Neural crest cell (in vitro differentiated cells): ENCODE measurements at places on chromosomes 1 and 21.
A peak's percentile ranks its signal among the peaks of the same experiment; 100 is the strongest.

- DNase-seq: no peak
- H3K27ac ChIP-seq: no peak overlapping the region
- H3K27me3 ChIP-seq: peaks cover 12% of the 10 kb centered on the region
- no peaks in the 10 kb centered on the region for H3K4me1 ChIP-seq
- peaks cover 2% of the 10 kb centered on the region for H3K36me3 ChIP-seq
Measured at GRCh38 chr1:20136249-20136648, 2.9 kb upstream of the PLA2G2F start.

DNA sequence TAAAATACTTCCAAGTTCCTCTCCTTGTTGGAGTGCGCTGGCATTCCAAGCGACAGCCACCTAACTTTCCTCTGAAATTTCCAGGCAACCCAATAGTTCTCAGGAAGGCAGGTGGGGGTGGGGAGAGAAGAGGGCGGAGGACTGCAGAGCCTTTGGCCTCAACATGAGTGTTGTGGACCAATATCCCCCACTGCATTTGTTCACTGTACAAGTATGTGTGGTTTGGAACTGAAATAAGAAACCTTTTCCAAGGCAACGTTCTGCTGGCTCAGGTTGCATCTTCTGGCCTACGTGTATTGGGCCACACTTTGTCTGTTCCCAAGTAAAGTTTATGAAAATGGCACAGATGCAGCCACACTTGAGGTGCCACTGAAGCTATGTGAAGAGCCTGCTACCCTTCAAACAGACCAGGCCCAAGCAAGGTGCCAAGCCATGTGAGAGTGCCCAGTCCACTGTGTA is 153.4 kb downstream of the DHRS3 start:
- DNase-seq: no peak
- peaks cover 7% of the 10 kb centered on the region for H3K4me1 ChIP-seq
- H3K36me3 ChIP-seq: no peaks in the 10 kb centered on the region
- H3K27me3 ChIP-seq: no peaks in the 10 kb centered on the region
- no peak overlapping the region for H3K27ac ChIP-seq

DNA sequence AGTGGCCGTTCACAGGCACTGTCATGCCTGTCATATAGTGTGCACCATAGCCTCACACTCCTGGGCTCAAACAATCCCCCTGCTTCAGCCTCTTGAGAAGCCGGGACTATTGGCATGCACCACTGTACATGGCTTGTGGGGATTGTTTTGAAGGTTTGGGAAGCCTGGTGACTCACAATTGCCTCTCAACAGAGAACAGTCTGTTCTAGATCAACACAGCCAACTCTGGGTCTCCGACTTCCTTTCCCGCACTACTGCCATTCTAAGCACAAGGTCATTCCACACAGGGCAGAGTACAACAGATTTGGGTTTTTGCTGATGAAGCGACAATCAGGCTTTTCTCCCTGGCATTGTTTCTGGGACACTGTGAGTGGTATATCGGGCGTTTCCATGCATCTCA is 15.5 kb upstream of the AHCTF1 start:
- no peak for DNase-seq
- H3K36me3 ChIP-seq: peaks cover 24% of the 10 kb centered on the region
- H3K4me3 ChIP-seq: no peak overlapping the region
- H3K27me3 ChIP-seq: no peaks in the 10 kb centered on the region
- H3K27ac ChIP-seq: peak overlapping the region; percentile 45

- no peaks in the 10 kb centered on the region for H3K27me3 ChIP-seq
- DNase-seq: no peak
- H3K36me3 ChIP-seq: no peaks in the 10 kb centered on the region
- H3K4me3 ChIP-seq: no peak overlapping the region
Measured at GRCh38 chr1:64019818-64020217, 183.6 kb upstream of the UBE2U start.

DNA sequence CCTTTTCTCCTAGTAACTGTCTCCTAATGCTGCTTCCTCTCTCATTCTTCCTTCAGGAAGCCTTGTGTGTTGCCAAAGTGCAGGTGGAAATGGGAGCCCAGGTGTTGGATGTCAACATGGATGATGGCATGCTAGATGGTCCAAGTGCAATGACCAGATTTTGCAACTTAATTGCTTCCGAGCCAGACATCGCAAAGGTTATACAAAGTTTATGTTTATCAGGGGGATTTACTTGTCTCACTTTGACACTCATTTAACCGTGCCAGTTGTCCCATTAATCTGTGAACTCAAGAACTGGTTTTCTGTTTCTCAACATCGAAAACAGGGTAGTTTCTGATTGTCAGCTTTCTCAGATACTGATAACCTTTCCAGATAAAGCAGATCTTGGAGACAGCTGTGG is 40.4 kb downstream of the MTR start:
- H3K36me3 ChIP-seq: peaks cover 26% of the 10 kb centered on the region
- no peaks in the 10 kb centered on the region for H3K4me1 ChIP-seq
- H3K27me3 ChIP-seq: no peaks in the 10 kb centered on the region
- H3K27ac ChIP-seq: no peak overlapping the region

DNA sequence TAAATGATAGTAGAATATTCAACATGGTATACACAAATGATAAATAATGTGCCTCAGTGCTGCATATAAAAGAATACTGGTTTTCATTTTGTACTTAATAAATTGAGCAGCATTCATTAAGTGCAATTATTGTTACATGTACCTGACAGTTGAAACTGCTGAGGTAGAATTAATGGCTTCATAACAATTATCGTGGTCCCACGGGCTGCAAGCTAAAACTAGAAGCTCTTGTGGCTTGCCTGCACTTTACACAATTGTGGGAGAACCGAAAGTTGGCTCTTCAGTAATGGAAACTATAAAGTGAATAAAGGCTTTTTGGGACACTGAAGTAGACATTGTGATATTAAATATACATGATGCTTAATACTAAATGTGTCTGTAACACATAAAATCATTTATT is 23.2 kb downstream of the INSL5 start:
- no peak overlapping the region for H3K27ac ChIP-seq
- H3K4me3 ChIP-seq: no peak overlapping the region
- no peak for DNase-seq
- H3K27me3 ChIP-seq: no peaks in the 10 kb centered on the region
- peaks cover 4% of the 10 kb centered on the region for H3K36me3 ChIP-seq

- H3K4me3 ChIP-seq: no peak overlapping the region
- H3K4me1 ChIP-seq: peaks cover 12% of the 10 kb centered on the region
- no peaks in the 10 kb centered on the region for H3K36me3 ChIP-seq
- no peak for DNase-seq
- H3K27ac ChIP-seq: no peak overlapping the region
Measured at GRCh38 chr1:180210008-180210620, 19.9 kb upstream of the LHX4 start.

DNA sequence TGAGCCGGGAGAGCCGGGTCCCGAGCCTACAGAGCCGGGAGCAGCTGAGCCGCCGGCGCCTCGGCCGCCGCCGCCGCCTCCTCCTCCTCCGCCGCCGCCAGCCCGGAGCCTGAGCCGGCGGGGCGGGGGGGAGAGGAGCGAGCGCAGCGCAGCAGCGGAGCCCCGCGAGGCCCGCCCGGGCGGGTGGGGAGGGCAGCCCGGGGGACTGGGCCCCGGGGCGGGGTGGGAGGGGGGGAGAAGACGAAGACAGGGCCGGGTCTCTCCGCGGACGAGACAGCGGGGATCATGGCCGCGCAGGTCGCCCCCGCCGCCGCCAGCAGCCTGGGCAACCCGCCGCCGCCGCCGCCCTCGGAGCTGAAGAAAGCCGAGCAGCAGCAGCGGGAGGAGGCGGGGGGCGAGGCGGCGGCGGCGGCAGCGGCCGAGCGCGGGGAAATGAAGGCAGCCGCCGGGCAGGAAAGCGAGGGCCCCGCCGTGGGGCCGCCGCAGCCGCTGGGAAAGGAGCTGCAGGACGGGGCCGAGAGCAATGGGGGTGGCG is 371 bp downstream of the ARID1A start:
- H3K27ac ChIP-seq: no peak overlapping the region
- H3K36me3 ChIP-seq: no peaks in the 10 kb centered on the region
- H3K4me3 ChIP-seq: no peak overlapping the region
- H3K4me1 ChIP-seq: peaks cover 33% of the 10 kb centered on the region
- peak; percentile 8 for DNase-seq
- H3K27me3 ChIP-seq: peaks cover 4% of the 10 kb centered on the region

DNA sequence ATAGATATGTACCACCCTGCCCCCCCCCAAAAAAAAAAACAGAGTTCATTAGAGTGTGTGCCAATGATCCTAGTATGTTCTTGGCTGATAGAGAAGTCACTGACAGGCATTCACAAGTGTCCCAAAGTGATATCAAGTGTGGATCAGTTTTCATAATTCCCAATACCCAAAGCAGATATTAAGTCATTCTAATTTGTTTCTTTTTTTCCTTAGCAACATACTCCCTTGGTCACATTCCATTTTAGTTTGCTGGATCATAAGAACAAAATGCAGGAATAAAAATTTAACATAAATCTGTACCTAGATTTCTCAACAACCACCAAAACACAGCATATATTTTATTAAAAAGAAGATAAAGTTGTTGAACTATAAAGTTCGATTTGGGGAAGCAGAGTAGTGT is 129.8 kb upstream of the PALMD start:
- DNase-seq: no peak
- H3K36me3 ChIP-seq: no peaks in the 10 kb centered on the region
- no peaks in the 10 kb centered on the region for H3K4me1 ChIP-seq
- no peak overlapping the region for H3K27ac ChIP-seq
- H3K4me3 ChIP-seq: no peak overlapping the region
- H3K27me3 ChIP-seq: no peaks in the 10 kb centered on the region

DNA sequence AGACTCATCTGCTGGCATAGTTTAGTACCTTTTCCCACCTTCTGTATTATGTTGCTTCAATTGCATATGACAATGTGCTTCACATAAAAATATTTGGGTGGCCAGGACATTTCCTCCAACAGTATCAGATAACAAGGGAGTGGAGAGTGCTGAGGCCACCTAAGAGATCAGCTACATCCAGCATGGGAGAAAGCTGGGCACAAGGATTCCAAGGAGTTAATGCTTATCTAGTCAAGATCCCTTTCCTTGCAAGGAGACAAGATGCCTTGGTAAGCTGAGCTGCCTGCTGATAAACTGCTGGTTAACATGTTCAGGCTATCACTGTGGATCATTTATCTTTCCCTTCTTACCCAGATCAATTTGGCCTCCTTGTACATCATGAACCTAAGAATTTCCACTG is 5.4 kb downstream of the TACSTD2 start:
- peaks cover 27% of the 10 kb centered on the region for H3K4me1 ChIP-seq
- H3K4me3 ChIP-seq: no peak overlapping the region
- H3K27me3 ChIP-seq: peaks cover 23% of the 10 kb centered on the region
- no peaks in the 10 kb centered on the region for H3K36me3 ChIP-seq

GRCh38 chr1:101190441-101190840 is 46.4 kb upstream of the S1PR1 start:
- no peak overlapping the region for H3K27ac ChIP-seq
- no peaks in the 10 kb centered on the region for H3K36me3 ChIP-seq
- H3K27me3 ChIP-seq: peaks cover 2% of the 10 kb centered on the region
- no peak overlapping the region for H3K4me3 ChIP-seq

GRCh38 chr1:20443703-20444586 is 42.1 kb downstream of the CAMK2N1 start:
- peak overlapping the region; percentile 50 for H3K27ac ChIP-seq
- H3K4me3 ChIP-seq: no peak overlapping the region
- peaks cover 34% of the 10 kb centered on the region for H3K4me1 ChIP-seq
- peaks cover 17% of the 10 kb centered on the region for H3K27me3 ChIP-seq
- H3K36me3 ChIP-seq: no peaks in the 10 kb centered on the region

DNA sequence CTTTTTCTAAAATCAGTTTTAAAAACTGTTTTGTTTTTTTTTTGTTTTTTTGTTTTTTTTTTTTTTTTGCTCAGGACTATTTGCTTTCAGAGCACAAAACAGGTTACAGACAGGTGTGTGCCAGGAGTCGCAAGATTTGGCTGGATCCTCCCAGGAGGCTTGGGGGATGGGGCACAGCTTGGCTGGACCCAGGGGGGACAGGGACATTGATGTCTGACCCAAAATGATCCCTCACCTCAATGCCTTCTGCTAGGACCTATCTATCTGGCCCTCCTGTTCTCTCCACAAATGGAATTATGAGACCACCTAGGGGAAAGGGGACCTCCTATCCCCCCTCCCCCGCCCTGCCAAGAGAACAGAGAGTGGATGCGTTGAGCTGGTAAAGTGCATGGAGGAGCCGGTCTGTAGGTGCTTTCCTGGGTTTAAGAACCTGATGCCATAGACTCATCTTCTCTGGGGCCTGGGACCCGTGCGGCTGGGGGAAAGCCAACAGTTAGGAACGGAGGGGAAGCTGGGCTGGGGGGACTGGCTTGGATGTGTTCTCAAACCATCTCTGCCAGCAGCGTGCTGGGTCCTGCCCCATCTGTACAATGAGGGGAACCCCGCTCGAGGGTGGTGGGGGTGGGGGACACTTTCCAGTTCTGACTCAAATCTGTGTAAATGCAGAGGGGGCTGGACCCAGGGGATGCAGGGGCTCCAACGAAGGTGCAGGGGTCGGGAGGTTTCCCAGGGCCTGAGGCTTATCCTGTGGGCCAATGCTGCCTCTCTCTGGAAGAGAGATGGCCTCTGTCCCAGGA is 28.9 kb downstream of the RUNX3 start:
- H3K36me3 ChIP-seq: no peaks in the 10 kb centered on the region
- H3K27ac ChIP-seq: no peak overlapping the region
- H3K27me3 ChIP-seq: peaks cover 3% of the 10 kb centered on the region
- H3K4me3 ChIP-seq: no peak overlapping the region
- no peaks in the 10 kb centered on the region for H3K4me1 ChIP-seq
- no peak for DNase-seq

DNA sequence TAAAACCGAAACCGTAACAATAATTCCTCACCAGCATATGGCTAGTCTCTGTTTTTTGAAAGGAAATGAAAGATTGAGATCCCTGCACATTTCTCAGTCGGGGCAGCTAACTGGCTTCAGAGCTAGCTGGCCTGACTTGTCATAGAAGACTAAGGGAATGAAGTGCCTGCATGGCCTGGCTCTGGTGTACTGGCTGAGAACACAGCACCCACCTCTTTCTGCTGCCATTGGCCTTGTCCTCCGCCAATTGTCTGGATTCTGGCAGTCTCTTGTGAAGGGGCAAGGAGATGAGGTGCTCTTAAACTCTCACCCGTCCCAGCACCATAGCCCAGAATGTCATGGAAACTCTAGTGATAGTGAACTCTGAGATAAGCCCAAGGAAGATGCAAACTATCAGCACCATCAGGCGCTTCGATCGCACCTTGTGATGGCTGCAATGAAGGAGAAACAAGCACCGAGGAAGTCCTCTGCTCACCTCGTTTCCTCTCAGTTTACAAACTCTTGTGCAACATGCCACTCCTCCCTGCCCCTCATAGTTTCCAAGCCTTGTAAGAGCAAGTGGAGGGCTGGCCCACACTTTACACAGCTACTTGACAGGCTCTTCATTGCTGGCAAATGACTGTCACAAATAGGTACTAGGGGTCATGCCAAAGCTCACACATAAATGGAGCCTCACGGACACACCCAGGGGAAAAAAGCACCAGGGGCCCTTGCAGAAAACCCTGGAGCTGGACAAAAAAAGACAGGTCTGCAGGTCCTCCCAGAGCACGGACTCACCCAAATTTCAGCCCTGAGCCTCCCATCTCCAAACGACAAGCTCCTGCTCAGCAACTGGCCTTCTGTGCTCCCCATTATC is 16.4 kb downstream of the INPP5B start:
- no peak for DNase-seq
- peak overlapping the region; percentile 65 for H3K27ac ChIP-seq
- H3K27me3 ChIP-seq: no peaks in the 10 kb centered on the region
- peaks cover 1% of the 10 kb centered on the region for H3K36me3 ChIP-seq
- peak overlapping the region; percentile 97 for H3K4me3 ChIP-seq
- H3K4me1 ChIP-seq: peaks cover 28% of the 10 kb centered on the region

GRCh38 chr1:6198646-6199297 is 623 bp downstream of the RPL22 start:
- DNase-seq: no peak
- H3K27ac ChIP-seq: peak overlapping the region; percentile 81
- H3K36me3 ChIP-seq: peaks cover 8% of the 10 kb centered on the region
- peaks cover 36% of the 10 kb centered on the region for H3K4me1 ChIP-seq

GRCh38 chr1:41868241-41868998 is 50.3 kb downstream of the HIVEP3 start:
- no peak overlapping the region for H3K27ac ChIP-seq
- H3K36me3 ChIP-seq: no peaks in the 10 kb centered on the region
- no peak overlapping the region for H3K4me3 ChIP-seq
- DNase-seq: no peak
- H3K4me1 ChIP-seq: peaks cover 15% of the 10 kb centered on the region
